Natural killer cell (primary cell): ENCODE measurements at places on chromosomes 5 and 9. TPM values are rescaled to one million over a fixed set of nuclear protein-coding genes. Genes with fewer than 3 reads are reported as not detected.

GRCh38 chr5:143002459-143003327 is 232.5 kb downstream of the ARHGAP26 start:
- DNase-seq: peak; percentile 91

DNA sequence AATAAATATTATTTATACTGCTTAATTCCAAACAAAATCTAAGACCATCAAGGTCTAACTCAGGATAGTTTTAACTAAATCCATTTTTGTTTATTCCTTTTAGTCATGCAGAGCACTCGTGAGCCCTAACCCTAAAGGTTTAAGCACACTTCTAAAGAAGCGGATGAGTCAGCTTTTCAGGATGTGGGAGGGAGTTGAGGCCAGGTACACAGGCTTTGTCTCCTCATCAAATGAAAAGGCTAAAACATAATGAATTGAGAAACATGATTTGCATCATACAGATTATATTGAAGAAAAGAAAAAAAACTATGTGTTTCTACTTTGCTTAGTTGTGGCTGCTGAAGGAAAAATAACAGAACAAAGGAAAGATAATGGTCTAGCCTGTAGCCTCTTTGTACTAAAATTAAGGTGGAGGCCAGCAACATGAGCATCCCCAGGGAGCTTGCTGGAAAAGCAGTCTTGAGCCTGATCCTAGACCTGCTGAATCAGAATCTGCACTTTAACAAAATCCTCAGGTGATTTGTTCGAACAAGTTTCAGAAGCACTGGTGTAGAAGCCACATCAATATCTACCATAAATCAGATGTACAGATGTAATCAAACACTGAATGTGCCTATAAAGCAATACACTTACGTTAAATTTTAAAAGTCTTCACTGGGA is 21.1 kb upstream of the ISCA1 start:
- DNase-seq: no peak

DNA sequence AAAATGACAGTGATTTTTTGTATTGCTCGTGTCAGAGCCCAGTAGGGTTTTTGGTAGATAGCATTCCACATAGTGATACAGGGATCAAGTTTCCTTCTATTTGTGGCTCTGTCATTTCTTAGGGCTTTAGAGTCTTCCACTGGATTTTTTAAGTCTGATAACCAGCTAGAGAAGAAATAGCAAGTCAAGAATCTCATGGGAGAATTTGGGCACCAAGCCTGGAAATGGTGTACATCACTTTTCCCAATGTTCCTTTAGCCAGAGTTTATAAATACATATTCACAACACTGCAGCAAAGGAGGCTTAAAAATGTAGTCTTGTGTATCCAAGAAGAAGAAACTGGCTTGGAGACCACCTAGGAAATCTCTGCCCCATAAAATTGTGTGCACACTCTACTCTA is 647.1 kb upstream of the KLF4 start:
- no peak for DNase-seq

DNA sequence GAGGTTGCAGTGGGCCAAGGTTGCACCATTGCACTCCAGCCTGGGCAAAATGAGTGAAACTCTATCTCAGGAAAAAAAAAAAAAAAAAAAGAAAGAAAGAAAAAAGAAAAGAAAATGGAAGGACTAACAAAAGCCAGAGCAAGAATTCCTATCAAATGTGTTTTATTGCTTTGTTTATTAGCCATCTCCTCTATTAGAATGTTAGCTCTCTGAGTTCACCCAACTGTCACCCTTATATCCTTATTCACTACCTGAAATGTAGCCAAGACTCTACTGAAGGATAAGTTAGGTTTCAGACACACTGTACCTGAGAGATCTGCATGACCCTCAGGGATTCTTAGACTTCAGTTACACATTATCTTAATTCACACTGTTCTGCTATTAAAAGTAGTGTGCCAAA is 177.9 kb downstream of the MAPKAP1 start:
- DNase-seq: no peak

DNA sequence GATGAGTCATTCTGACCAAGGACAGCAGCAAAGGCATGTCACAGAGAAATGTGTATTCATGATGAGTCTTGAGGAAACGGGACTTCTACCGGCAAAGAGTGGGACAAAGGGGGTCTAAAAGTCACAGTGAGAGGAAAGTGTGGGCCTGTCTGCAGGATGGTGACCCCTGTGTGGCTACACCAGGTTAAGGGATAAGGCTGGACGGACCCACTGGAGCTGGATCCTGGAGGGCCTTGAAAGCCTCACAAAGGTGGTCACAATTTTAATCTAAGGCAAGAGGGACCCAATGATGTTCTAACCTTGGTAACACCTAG is 176.5 kb downstream of the CDK5RAP2 start:
- no peak for DNase-seq

DNA sequence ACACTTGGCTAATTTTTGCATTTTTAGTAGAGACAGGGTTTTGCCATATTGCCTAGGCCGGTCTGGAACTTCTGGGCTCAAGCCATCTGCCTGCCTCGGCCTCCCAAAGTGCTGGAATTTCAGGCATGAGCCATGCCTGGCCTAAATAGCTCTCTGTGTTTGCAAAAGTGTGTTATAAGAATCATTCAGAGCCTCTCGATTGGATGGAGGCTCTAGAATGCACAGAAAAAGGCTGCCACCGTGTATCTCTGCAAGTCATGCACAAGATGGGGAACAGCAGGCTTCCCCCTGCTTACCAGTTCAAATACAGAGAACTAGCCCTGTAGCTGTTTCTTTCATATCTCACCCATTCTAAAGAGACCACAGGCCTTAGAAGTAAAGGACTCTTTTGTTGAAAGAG is 28.3 kb downstream of the FXN start:
- DNase-seq: no peak

DNA sequence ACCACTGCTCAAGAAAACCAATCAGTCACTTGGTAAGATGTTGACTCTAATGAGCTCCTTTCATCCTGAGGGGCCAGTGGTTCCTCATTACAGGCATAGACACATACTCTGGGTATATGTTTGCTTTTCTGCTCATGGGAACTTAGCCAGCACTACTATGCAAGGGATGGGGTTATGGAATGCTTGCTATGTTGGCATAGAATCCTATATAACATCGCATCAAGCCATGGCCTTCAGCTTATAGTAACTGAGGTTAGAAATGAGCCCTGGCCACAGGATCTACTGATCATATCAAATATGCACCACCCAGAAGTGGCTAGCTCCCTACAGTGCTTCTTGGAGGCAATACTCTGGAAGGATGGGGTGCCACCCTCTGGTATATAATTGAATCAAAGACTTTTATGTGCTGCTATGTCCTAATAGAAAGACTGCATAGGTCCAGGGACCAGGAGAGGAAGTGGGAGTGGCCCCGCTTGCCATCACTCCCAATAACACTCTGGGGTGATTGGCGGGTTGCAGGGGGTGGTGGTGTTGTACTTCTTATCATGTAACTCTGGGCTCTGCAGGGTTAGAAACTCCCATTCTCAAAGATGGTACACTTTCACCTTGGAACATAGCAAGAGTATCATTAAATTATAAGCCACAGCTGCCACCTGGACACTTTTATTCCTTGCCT is 70.3 kb downstream of the ZNF366 start:
- DNase-seq: no peak

DNA sequence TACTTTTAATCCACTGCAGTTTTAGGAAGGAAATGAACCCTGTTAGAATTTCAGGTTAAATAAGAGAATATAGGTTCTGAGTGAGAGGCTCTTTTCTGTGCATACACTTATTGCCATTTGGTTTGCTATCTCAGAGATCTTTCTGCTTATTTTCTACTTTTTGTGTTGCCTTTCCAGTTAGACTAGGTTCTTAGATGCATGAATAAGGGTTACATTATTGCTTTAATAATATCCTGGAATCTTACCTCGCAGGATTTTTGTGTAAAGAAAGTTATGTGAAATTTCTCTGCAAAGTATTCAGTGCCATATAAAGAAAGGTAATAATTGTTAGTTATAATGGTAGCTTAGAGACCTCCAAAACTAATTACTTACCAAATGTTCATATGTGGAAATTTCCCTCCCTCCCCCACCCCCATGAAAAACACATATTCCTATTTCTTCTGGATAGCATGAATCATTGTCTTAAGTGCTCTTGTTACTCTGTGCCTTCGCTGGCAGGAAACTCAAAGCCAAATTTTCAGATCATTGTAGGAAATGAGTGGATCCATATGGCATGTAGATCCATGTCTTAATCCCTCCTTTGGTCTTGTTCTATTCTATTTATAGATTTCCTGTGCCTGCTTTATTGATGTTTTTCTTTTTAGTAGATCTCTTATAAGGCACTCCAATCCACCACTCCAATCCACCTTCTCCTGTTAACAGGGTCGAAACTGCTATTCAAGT is 2.7 kb upstream of the APBA1 start:
- DNase-seq: no peak

DNA sequence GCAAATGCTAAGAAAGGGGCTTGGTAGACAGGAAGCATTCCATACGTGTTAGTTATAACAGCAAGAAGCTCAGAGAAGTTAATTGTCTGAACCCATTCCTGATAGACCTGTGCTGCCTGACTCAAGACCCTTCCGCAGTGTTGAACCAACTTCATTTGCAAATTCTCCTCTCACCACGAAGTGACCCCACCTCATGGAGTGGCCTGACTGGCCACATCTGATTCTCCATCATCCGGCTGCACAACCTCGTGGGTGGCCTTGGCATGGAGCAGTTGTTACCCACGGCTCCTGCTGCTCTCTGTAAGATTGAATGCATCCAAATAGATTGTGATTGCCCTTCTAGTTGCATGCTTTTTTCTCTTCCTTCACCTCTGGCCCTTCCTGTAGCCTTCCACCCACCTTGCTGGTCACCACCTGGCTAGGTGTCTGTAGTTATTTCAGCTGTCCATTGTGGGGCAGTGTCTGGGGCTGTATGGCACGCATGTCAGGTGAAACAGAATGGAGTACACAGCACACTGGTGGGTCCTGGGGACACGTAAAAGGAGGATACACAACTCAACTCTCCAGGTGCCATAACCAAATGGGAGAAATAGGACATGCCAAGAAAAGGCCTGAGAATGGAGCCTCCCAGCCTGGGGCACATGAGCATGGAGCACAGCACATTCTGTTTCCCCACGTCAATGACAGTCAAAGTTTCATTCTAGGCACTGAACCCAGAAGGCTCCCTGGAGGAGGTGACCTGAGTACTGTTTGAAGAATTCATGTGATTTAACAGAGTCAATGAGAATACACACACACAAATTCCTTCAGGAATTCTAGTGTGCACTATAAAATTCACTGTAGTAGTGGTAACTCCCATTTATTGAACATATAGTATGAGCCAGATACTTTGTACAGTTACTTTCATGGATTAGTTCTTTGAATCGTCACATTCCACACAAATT is 70.5 kb upstream of the PTCH1 start:
- no peak for DNase-seq

GRCh38 chr5:160169326-160169725 is 50.1 kb upstream of the PWWP2A start:
- DNase-seq: no peak

GRCh38 chr9:107751567-107752210 is 262.1 kb upstream of the KLF4 start:
- DNase-seq: no peak

- no peak for DNase-seq
These were observed 39.1 kb upstream of the C5orf63 start for GRCh38 chr5:127112347-127112864.

- DNase-seq: no peak
These were observed 1132.7 kb downstream of the CDH9 start for GRCh38 chr5:25905646-25906045.

GRCh38 chr5:176533894-176534611 is 3.1 kb downstream of the RNF44 start:
- peak; percentile 52 for DNase-seq

DNA sequence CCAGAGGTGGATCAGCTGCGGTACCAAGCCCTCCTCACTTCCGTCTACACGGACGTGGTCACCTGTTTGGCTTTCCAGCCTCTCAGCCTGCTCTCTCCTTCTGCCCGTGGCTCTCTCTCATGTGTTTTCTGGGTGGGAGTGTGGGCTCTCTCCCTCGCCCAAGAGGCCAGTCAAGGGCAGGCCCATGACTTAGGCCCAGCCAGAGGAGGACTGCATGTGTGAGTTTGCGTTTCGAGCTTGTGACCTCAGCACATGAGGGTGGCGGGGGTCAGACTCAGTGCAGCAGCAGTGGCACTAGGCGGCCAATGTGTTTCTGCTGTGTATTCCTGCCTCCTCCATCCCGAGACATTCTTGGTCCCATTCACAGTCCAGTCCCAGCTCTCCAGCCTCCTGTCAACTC is 82.5 kb upstream of the SMIM23 start:
- DNase-seq: no peak

- no peak for DNase-seq
These were observed 162.3 kb downstream of the AOPEP start for GRCh38 chr9:94888775-94889174.

- DNase-seq: no peak
These were observed 27.0 kb upstream of the ZNF622 start for GRCh38 chr5:16492398-16493140.

The PIP5KL1 gene
- 1.4 TPM for total RNA-seq

The PCDHGA1 gene
- not detected for total RNA-seq

The SHISAL2B gene
- not detected for total RNA-seq

The ANP32B gene
- total RNA-seq: 100 TPM

The FOXD4L5 gene
- not detected for total RNA-seq
